ENCODE measurements at places on chromosomes 4 and X.

DNA sequence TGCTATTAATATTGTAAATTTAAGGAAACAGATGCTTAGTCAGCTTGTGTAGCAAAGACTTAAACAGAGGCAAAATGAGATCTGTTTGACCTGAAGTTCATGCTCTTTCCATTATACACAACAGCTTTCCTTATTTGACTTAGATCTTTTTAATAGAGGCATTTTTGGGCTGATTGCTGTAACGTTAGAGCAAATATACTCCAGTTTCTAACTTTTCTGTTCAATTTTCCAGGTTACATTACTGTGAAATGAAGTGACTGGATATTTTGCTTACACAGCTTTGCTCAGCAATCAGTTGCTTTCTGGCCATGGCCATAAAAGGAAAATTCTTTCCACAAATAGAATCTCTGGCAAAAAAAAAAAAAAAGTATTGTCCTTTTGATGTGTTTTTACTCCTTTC lies 146.2 kb downstream of the PCDH7 start:
- no peak for DNase-seq

DNA sequence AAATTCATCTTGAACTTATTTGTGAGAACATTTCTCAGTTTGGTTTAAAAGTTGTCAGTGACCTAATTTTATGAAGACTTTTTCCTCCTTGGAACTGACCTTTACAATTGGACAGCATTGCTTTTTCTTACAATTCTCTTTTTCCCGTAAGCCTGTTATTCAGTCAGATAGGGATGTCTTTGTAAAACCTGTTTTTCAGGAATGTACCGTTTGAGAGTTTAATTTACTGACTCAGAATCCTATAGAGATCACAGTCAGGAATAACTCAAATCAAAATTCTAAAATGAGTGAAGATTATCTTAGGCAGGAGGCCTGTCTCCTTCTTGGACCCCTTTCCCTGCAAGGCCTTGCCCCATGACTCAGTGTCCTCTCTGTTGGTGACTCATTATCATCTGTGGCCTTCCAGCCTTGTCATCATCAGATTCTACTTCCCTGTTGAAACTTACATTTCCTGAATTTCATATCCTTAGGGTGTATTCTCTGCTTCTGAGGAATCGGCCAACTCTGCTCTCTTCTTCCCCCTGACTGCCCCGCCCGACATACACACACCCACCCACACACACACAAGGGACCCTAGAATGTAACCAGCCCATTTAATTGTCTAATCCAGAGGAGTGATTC lies 99.8 kb downstream of the ARHGAP10 start:
- DNase-seq: peak; percentile 84

- no peak for DNase-seq
Observed at GRCh38 chr4:74093981-74094623, 4.9 kb downstream of the CXCL2 start.

GRCh38 chr4:159075531-159075932 lies 27.3 kb upstream of the RAPGEF2 start:
- DNase-seq: peak; percentile 73

- DNase-seq: no peak
Observed at GRCh38 chr4:40289366-40290188, 45.6 kb upstream of the CHRNA9 start.

- DNase-seq: no peak
Observed at GRCh38 chr4:74331252-74331651, 23.0 kb downstream of the EPGN start.

- DNase-seq: no peak
Observed at GRCh38 chr4:186979961-186980745, 256.5 kb upstream of the FAT1 start.
